ENCODE measurements at places on chromosomes 6 and 20.

- DNase-seq = no peak
Measured at GRCh38 chr6:3731700-3732099, 19.8 kb downstream of the PXDC1 start.

DNA sequence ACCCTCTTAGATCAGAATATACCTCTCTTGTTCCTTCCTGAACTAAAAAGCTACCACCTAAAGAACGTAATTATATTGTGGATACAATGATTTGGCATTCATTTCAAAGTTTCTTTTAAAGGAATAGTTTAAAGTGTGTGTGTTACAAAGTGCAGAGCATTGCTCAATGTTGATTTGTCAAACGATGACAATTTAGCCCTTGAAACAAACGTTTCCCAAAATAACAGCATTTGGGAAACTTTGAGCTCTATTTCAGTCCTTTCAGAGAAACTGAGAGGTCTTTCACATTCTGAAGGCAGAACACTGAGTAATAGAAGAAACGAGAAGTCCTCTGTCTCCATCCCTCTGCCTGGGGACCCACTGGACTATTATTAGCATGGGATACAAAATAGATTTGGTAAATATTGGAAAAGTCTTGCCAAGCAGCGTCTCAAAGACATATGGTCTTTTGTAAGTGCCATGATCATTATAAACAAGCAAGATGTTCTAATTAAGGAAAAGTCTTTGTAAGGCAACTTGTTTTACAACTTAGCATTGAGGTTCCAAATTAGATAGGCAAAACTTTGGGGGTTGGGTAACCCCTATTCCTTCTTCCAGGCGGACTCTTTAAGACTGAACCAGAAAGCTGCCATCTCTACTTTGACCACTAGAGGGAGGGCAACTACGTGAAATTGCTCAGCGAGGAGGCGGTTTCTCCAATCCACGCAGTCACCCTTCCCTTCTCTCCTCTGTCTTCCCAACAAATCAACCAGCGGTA, 208.8 kb downstream of the RNF144B start:
- peak; percentile 68 for DNase-seq

GRCh38 chr20:54980103-54980960, 504.9 kb downstream of the DOK5 start:
- DNase-seq = peak; percentile 38

DNA sequence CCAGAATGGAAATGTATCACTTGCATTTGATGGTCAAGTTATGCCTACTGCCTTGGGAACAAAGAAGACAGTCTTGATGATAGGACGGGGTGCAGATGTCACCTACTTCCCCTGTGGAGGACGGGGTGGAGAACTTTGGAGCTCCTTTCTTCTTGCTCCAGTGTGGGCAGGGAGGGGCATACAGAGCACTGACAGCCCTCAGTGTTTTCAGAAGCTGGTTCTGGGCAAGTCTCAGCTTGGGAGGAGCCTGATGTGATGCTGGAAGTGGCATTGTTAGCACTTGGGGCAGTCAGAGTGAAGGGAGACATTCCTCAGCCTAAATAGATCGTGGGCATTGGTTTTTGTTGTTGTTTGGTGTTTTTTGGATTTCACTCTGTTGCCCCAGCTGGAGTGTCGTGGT, 59.7 kb downstream of the SYNJ2 start:
- no peak for DNase-seq

DNA sequence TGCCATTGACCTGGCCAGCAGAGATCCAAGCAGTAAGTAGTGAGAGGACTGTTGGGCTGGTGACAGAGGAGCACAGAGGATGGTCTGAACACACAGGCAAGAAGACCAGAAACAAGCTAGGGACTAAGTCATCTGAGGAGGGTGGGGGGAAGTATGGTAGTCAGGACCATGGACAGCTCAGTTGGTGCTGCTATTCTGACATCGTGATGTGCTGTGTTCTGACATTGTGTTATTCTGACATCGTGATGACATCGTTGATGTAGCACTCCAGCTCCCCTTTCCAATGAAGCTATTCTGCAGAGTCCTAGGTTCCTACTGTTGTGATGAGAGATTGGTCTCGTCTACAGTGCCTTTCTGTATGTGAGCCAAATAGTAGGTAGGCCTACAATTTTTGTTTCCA, 28.7 kb downstream of the CFAP206 start:
- peak; percentile 57 for DNase-seq

- DNase-seq = no peak
Measured at GRCh38 chr6:49038294-49038822, 424.7 kb downstream of the MMUT start.

- DNase-seq = no peak
Measured at GRCh38 chr6:93453956-93454355, 34.6 kb upstream of the EPHA7 start.

GRCh38 chr6:83265384-83265783, 72.2 kb downstream of the RWDD2A start:
- no peak for DNase-seq

GRCh38 chr20:64162239-64162910, 1.9 kb upstream of the MYT1 start:
- no peak for DNase-seq

DNA sequence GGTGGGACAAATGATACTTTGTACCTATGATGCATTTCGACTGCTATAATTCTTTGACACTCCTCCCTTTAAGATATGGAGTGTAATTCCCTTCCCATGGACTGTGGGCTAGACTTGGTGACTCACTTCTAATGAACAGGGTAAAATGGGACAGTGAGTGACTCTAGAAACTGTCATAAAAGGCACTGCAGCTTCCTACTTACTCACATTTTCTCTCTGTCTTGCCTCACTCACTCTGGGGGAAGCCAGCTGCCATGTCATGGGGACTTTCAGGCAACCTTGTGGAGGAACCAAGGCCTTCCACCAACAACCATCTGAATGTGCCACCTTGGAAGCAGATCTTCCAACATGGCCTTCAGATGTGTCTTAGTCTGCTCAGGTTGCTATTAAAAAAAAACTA, 12.9 kb upstream of the GFOD1 start:
- no peak for DNase-seq

DNA sequence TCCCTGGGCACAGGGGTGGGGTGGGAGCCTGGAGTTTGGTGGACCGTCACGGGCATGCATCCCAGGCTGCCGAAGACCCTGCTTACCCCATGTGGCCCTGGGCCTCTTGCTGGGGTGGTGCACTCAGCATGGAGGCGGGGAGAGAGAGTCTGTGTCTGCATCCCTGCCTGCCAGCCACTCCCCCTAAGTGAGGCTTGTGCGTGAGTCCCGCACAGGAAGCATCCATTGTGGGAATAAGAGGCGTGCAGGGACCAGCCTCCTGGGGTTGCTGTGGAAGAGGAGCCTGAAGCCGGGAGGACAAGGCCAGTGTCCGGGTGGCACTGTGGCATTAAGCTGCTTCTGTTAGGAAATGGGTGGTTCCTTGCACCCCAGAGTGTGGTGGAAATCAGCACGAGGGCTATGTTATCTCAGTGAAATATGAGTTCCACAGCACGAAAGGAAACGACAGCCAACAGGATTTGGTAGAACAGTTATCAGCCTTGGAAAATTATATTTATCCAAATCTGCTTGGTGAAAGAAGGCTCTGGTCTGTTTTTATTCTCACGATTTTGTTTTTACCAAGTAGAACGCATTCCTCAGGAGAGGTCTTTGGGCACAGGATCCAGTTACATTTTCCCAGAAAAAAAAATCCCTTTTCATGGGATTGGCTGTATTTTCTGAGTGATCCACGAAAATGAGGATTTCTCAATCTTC, 35.7 kb downstream of the CDH4 start:
- no peak for DNase-seq

GRCh38 chr6:106979435-106979884, 4.9 kb upstream of the CD24 start:
- DNase-seq = peak; percentile 86

DNA sequence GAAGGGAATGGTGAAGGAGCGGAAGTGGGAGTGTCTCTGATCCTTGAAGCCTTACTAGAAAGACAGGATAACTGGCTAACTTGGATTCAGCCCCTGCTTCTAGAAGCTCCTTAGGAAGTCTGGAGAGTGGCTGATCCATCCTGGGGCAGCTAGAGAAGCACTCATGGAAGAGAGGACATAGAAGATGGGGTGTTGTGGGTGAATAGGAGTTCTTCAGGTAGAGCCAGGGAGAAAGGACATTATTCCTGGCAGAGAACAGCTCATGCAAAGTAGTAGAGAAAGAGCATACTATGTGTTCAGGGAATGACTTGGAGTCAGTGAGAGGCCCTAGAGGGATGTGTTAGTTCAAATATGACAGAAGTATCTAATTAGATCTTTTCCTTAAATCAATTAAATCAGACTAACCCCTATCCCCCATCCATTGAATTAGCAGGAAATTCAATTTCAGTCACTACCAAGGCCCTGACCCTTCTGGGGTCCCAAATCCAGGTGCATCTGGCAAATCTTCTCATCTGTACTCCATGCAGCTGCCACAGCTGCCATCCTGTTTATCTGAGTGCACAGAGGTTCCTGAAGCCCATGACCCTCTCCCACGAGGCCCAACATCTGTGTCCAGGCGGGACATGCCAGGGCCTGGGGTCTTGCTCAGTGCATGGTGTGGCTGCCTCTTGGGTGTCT, 130.7 kb downstream of the DHX35 start:
- DNase-seq = no peak

DNA sequence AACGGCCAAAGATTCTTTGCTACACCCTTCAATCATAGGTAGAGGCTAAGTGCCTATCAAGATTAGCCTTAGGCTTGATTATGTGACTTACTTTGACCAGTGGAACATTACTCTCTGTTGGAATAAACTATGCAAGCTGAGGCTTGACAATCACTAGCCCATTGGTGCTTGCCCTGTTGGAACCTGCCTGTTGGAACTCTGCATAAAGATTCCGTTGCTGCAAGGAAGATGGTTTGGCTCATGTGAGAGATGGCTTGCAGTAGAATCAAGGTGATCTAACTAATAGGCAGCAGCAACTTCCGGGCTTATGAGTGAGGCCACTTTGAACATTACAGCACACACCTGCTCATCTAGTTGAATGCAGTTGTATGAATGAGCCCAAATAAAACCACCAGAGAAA, 227.7 kb upstream of the TSHZ2 start:
- DNase-seq = no peak

GRCh38 chr6:49647476-49647875, 10.8 kb upstream of the RHAG start:
- DNase-seq = no peak

DNA sequence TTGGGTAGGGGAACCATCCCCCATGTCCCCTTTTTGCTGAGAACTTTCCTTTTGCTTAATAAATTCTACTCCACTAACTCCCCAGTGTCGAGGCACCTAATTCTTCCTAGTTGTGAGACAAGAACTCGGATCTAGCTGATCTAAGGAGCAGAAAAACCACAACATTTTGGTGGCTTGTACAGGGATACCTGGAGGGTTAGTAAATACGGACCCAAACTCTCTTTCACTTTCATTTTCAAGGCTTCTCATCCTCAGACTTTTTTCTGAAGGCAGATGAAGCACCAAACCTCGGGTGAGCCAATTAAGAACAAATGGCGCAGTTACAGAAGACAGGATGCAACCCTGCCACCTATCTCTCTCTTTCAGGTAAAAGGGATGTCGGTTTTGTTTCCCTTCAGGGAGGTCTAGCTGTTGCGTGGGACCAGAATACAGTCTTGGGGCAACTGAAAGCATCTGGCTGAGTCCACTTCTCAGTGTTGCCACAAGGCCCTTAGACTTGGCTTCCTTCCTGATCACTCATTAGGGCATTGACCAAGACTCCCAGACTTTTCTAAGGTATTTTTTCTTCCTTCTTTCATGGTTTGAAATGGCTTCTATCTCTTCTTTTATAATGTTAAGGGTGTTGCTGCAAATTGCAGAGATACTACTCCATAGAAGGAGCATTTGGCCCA, 11.1 kb upstream of the HTR1B start:
- DNase-seq = no peak

- no peak for DNase-seq
Measured at GRCh38 chr20:9739991-9740390, 98.9 kb downstream of the PAK5 start.

- DNase-seq = peak; percentile 63
Measured at GRCh38 chr20:31833130-31833930, 12.1 kb downstream of the FOXS1 start.

GRCh38 chr6:159089909-159090308, 45.1 kb upstream of the TAGAP start:
- DNase-seq = no peak

- no peak for DNase-seq
Measured at GRCh38 chr20:52994184-52994970, 22.2 kb downstream of the TSHZ2 start.

DNA sequence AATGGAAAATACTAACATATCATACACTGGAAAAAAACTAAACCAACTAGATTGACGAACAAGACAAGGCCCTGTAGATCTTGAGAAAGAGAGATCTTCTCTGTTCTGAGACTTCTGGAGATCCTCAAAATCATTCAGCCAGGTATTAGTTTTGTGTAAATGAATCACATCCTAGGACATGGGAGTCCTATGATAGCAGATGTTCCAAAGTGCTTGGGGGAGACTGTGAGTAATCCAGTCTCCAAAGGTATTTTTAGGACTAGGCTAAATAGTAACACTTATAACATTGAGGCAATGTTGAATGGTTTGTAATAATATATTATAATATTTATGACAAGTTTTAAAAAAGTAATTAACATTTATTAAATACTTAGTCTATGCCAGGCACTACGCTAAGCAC, 275.0 kb downstream of the BTBD9 start:
- no peak for DNase-seq

GRCh38 chr6:143603455-143603854, 74.3 kb upstream of the PHACTR2 start:
- DNase-seq = no peak

DNA sequence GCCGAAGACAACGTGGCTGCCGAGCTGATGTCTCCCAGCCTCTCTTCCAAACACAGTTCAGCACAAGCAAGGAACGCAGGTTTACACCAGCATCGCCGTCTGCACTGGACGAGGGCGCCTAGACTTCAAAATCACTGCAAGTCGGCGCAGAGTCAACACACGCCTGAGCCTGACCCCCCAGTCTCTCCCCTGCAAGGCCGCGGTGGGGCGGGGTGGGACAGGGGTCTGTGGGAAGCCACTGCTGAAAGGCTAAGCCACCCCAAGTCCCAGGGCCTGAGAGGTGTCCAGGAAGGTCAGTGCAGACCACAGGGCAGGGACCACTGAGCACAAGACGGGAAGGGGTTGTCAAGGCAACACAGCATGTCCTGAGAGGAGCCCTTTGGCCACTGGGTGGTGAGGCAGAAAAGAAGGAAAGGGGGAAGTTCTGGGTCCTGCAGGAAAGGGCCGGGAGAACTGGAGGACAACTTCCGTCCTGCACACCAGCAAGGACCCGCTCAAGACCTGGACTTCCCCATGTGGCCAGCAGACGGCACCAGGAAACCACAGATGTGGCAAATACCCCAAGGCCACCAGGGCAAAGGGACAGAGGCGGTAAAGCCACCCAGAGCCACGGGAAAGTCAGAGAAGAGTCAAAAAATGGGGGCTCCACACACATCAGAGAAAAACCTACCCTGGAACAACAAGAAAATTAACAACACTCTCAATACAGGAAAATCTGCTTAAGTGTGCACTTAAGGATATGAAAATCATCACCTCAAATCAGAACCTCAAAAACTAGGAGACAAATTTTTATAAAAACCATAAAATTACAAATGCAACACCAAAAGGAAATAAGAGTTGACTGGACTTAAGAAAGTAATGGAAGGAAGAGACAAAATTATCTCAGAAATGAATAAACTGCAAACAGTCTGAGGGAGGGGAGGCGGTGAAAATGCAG, 84.8 kb downstream of the TAF4 start:
- no peak for DNase-seq

- DNase-seq = no peak
Measured at GRCh38 chr6:116876635-116877611, at the start of gene RFX6. TSS of gene RFX6 (plus strand) at chr6:116877242. CDS start at chr6:116877276, 34 bp downstream.

GRCh38 chr20:199996-200395, 10.5 kb upstream of the DEFB128 start:
- DNase-seq = no peak

- DNase-seq = no peak
Measured at GRCh38 chr6:144767051-144767450, 481.9 kb downstream of the UTRN start.
